CD4-positive, alpha-beta T cell treated with Interleukin-4 for 4 hours (primary cell): ENCODE measurements at places on chromosomes 13 and 19.

DNA sequence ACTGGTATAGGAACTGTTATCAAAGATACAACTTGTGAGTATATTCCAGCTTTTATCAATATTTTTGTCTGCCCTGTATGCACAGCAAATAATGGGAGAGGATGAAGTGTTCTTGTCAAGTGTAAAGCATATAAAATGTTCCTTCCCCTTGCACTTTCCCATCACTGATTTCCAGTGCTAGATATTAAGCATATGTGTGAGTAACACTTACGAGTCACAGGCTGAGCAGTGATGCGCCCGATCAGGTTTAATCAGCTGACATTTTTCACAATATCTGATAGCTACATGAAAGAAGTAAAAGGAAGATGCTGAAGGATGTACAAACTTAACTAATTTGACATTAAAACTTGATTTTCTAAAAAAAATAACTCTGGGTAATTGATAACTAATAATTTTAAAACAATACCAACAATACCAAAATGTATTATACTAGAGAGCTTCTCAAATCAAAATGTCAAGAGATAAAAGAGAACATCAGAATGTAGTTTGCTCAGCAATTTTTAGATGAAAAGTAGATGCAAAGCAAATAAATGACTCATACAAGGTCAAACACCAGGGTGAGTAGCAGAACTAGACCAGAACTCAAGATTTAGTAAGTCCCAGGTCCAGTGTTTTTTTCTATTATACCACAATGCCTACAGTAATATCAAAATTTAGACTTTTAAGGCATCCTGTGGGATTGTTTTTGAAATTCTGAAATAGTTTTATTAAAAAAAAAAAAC lies 56.4 kb downstream of the ZDHHC20 start:
- peak; percentile 17 for DNase-seq

GRCh38 chr19:43715776-43716175 lies at the start of gene IRGC:
IRGC (plus strand) TSS chr19:43716076; CDS start chr19:43718559, 2,483 bp downstream.
- no peak for DNase-seq

DNA sequence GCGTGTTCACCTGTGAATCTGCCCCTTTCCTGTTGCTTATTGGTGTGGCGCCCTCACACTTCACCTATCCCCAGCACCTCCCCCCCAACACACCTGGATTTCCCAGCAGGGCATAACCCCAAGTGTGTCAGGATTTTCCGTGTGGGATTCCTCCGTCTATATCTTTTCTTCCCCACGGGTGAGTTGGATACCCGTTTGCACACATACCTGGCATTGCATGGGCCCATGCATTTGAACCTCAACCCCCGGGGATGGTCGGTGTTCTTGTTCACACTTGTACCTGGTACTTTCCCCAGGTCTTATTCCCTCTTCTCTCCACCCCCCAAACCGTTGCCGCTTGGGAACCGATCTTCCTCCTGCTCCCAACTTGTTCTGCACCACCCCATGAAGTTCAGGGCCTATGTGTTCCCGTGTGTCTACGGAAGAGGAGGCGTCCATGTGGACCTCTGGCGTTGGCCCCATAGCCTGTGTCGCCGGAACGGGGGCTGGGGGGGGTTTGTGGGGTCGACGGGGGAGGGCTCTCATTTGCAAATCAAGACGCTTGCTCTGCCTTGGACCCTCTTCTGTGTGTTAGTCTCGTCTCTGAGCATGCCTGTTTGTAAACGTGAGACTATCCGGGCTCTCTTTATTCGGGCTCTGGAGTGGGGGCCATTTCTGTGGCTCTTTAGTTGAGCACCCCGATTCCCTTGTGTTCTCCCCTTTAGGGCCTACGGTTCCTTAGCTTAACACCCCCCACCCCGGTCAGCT lies 1.7 kb downstream of the PRR12 start:
- no peak for DNase-seq

- DNase-seq = no peak
Measured at GRCh38 chr13:46386392-46387063, 524 bp downstream of the RUBCNL start.

DNA sequence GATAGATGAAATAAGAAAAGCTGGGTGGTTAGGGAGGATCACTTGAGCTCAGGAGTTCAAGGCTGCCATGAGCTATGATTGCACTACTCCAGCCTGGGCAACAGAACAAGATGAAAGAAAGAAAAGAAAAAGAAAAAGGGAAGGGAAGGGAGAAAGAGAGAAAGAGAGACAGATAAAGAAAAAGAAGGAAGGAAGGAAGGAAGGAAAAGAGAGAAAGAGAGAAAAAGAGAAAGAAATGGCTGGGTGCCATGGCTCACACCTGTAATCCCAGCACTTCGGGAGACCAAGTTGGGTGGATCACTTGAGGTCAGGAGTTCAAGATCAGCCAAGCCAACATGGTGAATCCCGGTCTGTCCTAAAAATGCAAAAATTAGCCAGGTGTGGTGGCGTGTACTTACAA lies 21.1 kb downstream of the TEX101 start:
- no peak for DNase-seq

- DNase-seq = no peak
Measured at GRCh38 chr19:56245121-56245740, 27.3 kb upstream of the EDDM13 start.

GRCh38 chr13:35723053-35723461 lies 246.6 kb upstream of the MAB21L1 start:
- no peak for DNase-seq

GRCh38 chr13:50319635-50320255 lies 304.5 kb downstream of the KCNRG start:
- DNase-seq = peak; percentile 52

DNA sequence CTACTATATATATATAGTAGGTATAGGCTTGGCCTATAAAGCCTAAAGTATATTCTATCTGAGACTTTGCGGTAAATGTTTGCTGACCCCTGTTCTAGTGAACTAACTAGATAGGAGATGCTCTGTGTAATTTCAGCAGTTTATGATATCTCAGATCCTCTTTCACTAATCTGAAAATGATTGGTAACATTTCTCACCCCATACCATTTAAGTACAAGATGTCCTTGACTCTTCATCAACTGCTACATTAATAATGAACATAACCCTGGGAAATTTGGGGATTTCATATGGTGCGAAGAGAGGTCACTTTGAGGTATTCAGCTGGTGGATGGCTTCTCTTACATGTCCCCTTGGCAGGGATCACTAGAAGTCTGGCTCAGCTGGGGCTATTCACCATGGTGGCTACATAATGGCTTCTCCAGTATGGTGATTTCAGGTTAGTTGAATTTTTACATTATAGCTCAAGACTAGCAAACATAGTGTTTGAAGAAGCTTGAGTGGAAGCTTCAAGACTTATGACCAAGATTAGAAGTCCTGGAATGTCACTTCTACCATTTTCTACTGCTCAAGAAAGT lies 103.6 kb upstream of the MYCBP2 start:
- no peak for DNase-seq

DNA sequence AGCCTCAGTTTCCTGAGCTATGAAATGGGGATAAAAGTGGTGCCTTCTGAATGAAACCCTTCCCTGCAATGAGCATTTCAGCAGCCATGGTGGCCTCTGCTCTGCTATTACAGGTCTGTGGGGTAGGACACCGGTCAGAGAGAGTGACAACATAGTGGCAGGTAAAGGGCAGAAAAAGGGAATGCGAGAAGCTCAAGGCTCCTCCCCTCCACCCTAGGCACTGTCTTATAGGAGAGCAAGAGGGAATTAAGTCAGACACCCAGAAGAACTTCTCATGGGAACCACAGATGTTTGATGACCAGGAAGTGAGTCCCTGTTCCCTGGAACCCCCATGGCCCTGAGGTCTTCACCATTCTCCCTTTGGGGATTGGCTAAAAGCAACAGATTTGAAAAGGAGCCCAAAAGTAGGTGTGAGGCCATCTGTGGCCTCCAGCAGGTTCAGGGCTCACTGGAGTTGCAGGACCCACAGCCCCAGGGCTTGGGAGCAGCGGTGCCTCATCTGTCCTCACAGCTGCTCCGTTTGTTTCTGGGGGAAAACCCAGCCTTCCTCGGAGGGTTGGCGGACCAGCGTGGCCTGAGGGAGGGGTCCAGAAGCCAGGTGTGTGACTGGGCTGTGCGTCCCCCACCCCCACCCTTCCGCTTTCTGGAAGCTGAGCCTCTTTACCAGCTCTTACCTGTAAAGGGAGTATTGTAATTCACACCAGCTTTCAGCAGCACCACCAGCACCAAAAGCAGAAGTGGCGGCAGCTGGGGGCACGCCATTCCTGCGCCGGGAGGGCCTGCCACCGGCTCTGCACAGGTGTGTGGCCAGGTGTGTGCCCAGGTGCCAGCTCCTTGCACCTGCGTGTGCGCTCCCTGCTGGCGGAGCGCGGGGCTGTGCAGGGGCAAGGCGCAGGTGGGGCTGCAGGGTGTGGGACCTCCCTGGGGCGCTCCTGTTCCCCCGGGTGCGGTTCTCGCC lies 19.4 kb downstream of the IQCN start:
- no peak for DNase-seq

DNA sequence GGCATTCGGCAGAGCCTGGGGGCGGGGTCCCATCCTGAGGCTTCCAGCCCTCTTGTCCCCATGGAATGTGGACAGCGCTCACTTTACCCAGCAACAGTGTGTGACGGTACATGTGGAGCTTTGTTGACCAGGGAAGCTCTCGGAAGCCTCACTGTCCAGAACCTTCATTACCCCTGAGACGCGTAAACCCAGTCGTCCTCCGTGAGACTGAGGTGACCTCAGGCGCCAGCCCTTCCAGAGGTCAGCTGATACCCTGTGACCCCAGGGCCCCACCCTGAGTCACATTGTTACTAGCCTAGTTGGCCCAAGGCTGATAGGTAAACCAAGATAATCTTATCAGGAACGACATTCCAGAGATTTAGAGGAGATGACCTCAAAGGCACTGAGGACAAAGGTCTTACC lies 10.2 kb upstream of the TMEM160 start:
- no peak for DNase-seq

- no peak for DNase-seq
Measured at GRCh38 chr13:46565808-46566750, 13.1 kb downstream of the LRCH1 start.

- no peak for DNase-seq
Measured at GRCh38 chr13:36000028-36000427, 131.2 kb downstream of the DCLK1 start.

GRCh38 chr13:54185785-54186184 lies 1157.2 kb downstream of the OLFM4 start:
- no peak for DNase-seq

GRCh38 chr19:5309438-5310204 lies 31.0 kb downstream of the PTPRS start:
- no peak for DNase-seq

DNA sequence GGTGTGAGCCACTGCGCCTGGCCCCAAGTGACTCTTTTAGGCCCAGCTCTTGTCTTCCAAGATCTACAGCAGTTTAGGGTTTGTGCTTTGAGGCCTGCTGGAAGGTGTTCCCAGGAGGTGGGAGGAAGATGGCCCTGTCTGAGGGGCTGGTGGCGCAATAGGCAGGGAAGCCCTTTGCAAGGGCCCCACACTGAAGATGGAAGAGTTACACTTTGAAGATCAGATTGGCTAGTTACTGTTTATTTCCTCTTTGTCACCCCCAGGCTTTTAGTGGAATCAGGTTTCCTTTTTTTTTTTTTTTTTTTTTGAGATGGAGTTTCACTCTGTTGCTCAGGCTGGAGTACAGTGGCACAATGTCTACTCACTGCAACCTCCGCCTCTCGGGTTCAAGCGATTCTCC lies 1.9 kb upstream of the RABAC1 start:
- DNase-seq = no peak
